ENCODE measurements at places on chromosomes 7 and 10.

DNA sequence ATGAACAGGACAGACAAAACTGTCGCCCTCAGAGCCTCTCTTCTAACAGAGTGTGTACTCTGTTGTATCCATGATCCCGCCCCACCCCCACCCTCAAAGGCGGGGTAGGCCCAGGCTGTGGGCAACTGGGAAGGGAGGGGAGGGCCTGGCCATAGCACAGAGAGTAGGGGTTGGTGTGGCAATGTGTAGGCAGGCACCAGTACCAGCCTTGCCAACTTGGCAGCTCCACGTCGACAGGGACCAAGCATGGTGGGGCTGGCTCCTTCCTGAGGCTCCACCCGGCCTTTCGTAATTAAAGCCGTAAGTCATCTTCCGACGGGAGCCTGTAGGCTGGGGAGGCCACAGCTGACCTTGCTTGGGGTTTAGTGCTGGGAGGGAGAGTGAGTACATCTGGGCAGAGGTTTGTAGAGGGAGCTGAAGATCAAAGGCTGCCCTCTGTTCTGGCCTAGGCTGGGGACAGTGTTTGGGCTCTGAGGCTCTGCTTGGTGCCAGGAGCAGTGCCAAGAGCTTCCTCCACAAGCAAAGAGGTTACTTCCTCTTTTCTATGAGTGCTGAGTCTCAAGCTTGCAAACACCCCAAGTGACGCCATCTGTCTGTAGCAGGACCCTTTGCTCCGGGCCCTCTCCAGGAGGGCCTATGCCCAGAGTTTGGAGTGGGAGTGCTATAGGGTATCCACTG is 121.6 kb downstream of the C10orf105 start:
- no peak for DNase-seq

GRCh38 chr7:47142169-47142866 is 439.6 kb downstream of the TNS3 start:
- DNase-seq, result no peak

- DNase-seq, result no peak
Measured at GRCh38 chr10:89553064-89553734, 17.8 kb upstream of the SLC16A12 start.

DNA sequence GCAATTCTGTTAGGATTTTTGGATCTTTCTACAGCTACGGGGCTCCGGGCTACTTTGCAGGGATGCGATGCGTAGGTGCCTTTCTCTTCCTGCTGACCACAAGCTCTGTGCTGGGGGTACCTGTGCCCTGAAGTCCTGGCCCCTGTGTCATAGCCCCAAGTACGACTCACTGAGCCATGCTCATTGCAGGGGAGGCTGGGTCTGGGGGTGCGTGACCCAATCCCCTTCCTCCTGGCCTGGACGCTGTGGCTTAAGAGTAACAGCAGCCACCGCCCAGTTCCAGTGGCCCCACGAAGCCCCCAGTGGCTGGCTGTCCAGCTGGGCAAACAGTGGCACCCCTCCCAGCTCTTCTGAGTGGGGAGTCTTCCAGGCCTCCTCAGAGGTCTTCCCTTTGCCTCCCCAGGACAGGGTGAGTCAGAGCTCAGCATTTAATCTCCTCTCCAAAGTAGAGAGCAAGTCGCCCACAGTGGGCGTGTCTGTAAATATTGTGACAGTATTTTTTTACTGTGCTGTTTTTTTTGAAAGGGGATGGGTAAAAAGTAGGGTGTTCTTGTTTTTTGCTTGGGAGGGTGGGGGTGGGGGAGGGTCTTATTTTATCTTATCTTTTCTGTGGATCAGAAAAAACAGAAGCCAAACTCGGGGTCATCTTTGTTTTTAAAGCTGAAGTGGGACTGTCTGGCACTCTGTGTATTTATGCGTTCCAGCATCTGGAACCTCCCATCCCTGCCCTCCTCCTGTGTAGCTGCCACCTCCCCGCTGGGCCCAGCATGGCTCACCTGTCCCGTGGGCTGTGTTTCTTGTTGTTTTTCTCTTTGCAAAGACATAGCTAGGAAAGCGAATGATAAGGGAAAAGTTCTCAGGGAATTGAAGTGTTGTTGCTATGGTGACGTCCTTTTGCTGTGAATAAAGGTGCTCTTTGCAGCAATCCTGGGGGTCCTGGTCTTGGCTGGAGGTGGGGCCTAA is 8.2 kb downstream of the LFNG start:
- peak; percentile 69 for DNase-seq

GRCh38 chr10:109866168-109866994 is 56.9 kb downstream of the XPNPEP1 start:
- DNase-seq, result no peak

DNA sequence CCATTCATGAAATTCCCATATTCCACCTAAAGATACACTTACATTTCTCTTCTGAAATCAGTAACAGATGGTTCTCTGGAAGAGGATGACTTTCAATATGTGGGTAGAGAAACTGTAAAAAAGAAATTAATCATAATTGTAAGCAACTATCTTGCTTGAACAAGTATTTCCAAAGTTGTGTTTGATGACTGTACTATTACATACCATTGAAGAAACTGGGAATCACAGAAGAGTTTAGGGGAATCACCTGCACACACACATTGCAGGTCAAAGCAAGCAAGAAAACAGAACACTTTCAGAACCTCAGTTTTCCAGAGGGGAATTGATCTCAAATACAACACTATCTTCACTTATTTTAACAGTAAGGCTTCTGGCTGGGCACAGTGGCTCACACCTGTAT is 33.6 kb downstream of the GSAP start:
- no peak for DNase-seq
